ENCODE measurements at places on chromosomes 7 and 10.

- DNase-seq: no peak
Measured at GRCh38 chr7:26897928-26898327, 33.5 kb upstream of the SKAP2 start.

DNA sequence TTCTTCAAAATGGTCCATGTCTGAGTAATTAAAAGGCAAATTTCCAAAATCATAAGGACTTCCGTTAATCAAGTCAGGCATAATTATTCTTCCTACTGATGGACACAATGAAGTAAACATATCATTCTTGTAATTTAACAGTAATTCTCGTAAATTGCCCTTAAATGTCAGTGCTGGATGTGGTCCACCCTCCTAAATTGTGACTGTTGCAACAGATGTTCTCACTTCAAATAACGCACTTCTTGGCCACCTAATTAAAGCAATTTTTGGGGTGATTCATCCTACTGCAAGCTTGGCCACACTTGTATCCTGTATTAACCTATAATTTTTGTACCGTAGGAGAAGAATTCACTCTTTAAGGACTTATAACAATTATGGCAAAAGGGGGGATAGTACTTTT lies 1.9 kb downstream of the COL1A2 start:
- DNase-seq: no peak

GRCh38 chr7:8214244-8214824 lies 47.6 kb downstream of the ICA1 start:
- no peak for DNase-seq

DNA sequence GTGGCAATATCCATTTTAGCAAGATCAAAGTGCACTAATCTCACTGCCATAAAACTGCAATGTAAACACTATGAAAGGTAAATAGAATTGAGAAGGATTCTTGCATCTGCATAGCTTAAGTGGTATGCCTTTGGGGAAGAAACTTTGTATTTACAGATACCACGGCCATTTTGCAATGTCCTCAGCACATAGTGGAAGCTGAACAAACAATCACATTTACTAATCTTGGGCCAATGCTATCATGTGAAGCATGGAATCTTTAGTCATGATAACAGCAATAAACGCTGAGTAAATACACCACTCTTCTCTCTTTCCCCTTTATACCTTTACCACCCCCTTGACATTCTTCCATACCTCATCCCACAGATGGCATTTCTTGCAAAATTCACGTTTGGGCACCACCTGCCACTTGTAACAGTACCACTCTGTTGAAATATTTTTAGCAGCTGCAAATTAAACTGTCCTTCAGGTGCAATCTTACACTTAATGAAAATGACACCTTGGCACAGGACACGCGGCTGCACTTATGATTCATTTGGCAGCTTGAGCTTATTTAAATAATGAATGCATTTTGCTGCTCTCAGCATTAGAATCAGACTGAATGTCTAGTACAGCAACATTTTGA lies 171.8 kb downstream of the SEMA3A start:
- DNase-seq: peak; percentile 51

GRCh38 chr10:52400562-52400961 lies 86.5 kb downstream of the DKK1 start:
- DNase-seq: no peak

All from RPMI8226 (cell line).